Inflammatory macrophage treated with lipopolysaccharide for 4 hours (primary cell): ENCODE measurements at places on chromosomes 16 and 17.

- no peak for DNase-seq
Observed at GRCh38 chr17:77889866-77890760, 68.4 kb upstream of the TNRC6C start.

DNA sequence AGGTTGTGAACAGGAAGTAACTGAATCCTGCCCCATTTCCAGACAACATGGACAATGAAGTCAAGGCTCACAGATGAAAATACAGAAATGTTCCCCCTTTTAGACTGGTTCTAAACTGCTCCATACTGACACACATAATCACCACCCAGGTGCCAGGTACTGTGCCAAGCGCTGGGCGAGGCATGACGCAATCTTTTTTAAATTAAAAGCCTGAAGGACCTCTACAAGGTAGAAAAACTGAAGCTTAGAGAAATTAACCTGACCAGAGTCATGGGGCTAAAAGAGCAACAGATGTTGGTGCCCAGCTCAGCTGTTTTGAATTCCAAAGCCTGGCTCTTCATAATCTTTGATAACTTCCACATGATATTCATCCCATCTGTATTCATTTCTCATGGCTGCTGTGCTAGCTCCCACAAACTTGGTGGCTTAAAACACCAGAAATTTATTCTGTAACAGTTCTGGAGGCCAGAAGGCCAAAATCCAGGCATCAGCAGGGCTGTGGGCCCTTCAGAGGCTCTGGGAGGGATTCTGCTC lies 4.9 kb upstream of the RAB11FIP4 start:
- no peak for DNase-seq

GRCh38 chr16:25925421-25925820 lies 233.7 kb downstream of the HS3ST4 start:
- DNase-seq = no peak

DNA sequence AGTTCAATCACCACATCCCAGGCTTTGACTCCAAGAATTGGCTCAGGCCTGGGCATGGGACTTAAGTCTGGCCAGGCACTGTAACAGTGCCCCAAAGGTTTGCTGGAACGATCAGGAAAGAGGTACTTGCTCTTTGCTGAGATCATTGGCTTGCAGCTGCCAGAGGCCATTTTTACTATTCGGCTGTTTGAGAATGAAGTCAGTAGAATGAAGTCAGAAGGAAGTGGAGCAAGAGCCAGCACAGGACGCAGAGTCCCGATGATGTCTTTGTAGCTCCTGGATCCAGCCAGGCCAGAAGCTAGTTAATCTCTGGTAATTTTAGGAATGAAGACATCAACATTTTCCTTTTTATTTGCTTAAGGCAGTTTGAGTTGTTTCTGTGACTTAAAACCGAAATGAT lies 195.5 kb downstream of the RAB11FIP4 start:
- DNase-seq = peak; percentile 76

GRCh38 chr17:43927060-43927864 lies 15.0 kb downstream of the PPY start:
- no peak for DNase-seq

GRCh38 chr17:61200339-61200715 lies 199.3 kb upstream of the TBX2 start:
- no peak for DNase-seq

DNA sequence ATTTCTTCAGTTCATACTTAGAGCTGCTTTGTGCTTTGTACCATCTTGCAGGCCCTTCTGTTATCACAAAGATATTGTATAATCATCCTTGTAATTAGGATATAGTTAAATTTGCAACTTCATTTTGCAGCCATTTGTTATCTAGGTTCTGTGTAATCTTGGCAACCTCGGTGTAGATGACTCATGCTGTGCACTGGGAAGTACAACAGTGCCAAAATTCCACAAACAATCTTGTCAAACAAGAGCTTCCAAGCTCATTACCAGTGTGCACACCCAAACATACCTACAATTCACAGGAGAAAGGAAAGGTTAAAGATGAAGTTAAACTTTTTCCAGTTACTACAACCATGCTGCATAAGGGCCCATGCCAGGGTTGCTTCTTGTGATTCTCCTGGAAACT lies 1231.8 kb downstream of the CDH11 start:
- no peak for DNase-seq

GRCh38 chr16:27678955-27679354 lies 129.0 kb downstream of the KATNIP start:
- no peak for DNase-seq

- DNase-seq = no peak
Observed at GRCh38 chr17:54180950-54181349, 358.2 kb downstream of the KIF2B start.

DNA sequence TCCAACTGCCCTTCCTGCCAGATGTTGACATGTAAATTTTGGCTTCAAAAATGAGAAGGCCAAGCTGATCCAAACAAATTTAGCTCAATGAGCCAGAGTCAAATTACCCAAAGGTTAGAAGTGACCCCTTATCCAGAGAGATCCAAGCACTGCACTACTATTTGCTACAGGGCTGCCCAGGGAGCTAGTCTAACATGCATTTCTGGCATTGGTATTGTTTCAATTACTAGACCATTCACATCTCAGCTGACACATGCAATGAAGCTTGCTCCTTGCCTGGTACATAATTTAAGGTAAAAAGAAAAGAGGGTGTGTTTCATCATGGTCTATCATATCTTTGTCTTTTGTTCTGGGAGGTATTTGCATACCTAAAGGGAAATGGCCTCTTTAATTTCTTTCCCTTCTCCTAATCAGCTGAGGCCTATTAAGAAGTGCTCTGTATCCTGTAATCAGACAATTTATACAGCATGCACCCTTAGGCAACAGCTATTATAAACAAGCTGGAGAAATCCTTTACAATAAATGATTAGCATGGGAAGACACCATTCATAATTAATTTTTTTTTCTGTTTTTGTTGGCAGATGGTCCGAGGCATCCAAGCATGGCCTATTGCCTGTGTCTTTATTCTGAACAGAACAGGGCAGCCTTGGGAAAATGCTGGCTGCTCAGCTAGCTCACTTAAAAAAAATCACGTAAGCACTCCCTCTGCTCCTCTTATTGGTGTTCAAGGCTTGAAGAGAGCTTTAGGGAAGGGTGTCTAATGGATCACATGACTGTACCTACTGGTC lies 161.5 kb upstream of the SALL1 start:
- no peak for DNase-seq

- no peak for DNase-seq
Observed at GRCh38 chr17:57357392-57357784, 101.1 kb downstream of the MSI2 start.

GRCh38 chr17:34633351-34633750 lies 54.0 kb downstream of the TMEM132E start:
- DNase-seq = no peak

GRCh38 chr17:48357779-48358602 lies 72.0 kb downstream of the SKAP1 start:
- no peak for DNase-seq

GRCh38 chr16:77849646-77850258 lies 61.4 kb downstream of the VAT1L start:
- no peak for DNase-seq

GRCh38 chr16:3574195-3574594 lies 3.0 kb downstream of the NLRC3 start:
- no peak for DNase-seq

- no peak for DNase-seq
Observed at GRCh38 chr16:18958621-18959029, 25.1 kb upstream of the TMC7 start.

GRCh38 chr17:76074390-76075363 lies at the start of gene GALR2:
GALR2 (plus strand) TSS chr17:76074781; CDS start chr17:76074884, 103 bp downstream.
- no peak for DNase-seq

- DNase-seq = no peak
Observed at GRCh38 chr17:40475234-40475908, 26.1 kb downstream of the TNS4 start.

GRCh38 chr16:55331648-55332185 lies 7.7 kb downstream of the IRX6 start:
- no peak for DNase-seq

DNA sequence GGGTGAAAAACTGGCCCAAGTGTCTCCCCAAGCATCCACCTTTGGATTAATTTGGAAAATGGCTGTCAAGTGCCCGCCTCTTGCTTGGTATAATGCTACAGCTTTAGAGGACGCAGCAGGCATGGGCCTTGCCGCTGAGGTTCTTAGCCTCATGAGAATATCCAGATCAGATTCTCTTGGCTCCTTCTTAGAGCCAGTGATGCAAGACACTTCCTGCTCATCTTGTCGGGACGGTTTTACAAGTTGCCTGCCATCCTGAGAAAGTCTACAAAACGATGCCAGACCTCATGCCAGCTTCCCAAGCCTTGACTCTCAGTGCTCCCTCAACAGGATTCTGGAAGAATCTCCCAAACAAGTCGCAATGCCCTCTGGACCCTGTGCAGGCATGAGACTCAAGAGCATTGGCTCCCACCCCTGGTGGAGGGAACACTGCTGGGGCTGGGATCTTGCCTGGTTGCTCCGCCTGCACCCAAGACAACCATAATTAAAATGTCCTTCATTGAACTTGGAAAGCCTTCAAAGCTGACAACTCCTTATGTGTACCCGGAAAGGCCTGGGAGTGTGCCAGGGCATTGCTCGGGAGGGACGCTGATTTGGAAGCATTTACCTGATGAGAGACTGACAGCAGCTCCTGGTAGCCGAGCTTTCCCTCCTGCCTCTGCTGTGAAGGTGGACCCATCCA lies 25.8 kb upstream of the STH start:
- DNase-seq = no peak

DNA sequence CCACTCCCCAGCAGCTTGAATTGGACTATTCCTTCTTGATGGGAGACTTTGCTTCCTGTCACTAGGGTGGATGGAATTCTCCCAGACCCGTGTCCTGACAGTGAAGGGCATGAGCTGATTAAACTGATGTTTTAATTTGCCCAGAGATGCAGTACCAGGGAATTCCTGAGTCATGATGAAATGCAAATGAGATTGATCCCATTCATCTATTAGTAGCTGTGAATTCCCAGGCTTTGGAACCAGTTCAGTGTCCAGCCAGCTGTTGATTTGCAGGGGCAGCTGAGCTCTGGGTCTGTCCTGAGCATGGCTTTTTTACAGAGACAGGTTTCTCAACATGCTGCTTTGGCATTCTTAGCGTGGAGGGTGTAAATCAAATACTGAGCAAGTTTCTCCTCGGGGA lies 157.9 kb downstream of the PITPNC1 start:
- DNase-seq = no peak

DNA sequence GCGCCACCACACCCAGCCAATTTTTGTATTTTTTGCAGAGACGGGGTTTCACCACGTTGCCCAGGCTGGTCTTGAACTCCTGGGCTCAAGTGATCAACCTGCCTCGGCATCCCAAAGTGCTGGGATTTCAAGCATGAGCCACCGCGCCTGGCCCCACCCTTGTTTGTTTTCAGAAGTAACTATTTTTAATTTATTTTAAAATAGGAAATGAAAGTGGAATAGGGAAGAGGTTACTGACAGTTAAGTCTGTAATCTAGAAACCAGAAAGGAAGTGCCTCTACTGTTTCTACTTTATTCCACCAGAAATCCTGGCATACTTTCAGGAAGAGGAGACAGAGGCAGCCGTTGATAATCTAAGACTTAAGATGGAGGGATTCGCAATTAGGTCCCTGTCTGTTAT lies 225.6 kb downstream of the TANC2 start:
- peak; percentile 86 for DNase-seq

DNA sequence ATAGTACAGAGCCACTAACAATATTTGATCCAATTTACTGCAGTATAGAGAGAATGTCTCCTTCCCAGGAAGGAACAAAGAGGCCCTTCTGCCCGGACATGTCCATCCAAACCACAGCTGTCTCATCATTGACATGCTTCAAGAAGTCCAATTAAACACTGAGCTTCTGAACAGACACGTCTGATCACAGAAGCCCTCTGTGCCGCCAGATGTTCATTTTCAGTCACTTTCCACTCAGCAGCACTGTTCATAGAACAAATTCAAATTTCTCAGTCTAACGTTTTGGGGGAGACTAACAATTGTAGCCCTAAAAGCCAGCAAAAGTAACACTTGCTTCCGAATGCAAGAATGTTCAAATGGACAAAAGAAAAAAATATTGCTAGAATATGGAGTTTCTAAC lies 15.3 kb downstream of the ZC3H7A start:
- DNase-seq = no peak

GRCh38 chr17:4357030-4357628 lies 9.3 kb downstream of the UBE2G1 start:
- no peak for DNase-seq

- no peak for DNase-seq
Observed at GRCh38 chr17:72587773-72588511, 467.1 kb downstream of the SOX9 start.
